Activated CD8-positive, alpha-beta memory T cell treated with anti-CD3 and anti-CD28 coated beads for 48 hours (primary cell): ENCODE measurements at places on chromosomes 3 and 15.

- DNase-seq: no peak
These were observed 66.7 kb downstream of the GRIP2 start for GRCh38 chr3:14473411-14473891.

GRCh38 chr3:140536926-140537726 lies 140.7 kb upstream of the TRIM42 start:
- no peak for DNase-seq

- DNase-seq: no peak
These were observed 320.3 kb upstream of the TGFBR2 start for GRCh38 chr3:30286007-30286669.

- DNase-seq: no peak
These were observed 36.3 kb downstream of the PRICKLE2 start for GRCh38 chr3:64188810-64189560.

GRCh38 chr3:156760333-156760732 lies 65.8 kb upstream of the LEKR1 start:
- DNase-seq: no peak

GRCh38 chr3:90056281-90057032 lies 949.0 kb downstream of the EPHA3 start:
- no peak for DNase-seq

DNA sequence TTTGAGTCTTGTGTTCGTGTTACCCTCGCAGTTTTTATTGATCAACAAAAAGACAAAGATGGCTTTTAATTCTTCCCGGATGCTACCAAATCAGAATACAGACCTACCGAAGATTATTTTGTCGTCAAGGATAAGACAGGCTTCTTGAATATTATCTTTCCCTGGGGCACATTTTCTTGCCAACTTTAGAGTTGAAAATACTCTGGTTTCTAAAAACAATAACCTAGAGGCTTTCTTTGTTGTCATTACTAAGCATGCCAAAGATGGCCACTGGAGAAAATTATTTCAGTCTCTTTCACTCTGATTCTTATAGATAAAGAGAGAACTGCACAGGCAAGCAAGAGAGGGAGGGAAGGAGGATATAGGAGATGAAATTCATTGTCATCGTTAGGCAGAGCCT lies 33.9 kb downstream of the OXNAD1 start:
- DNase-seq: no peak

- no peak for DNase-seq
These were observed 801.2 kb downstream of the PDCD6IP start for GRCh38 chr3:34599595-34599994.

GRCh38 chr15:30023798-30024295 lies 58.9 kb upstream of the GOLGA8J start:
- DNase-seq: no peak
